ENCODE measurements at places on chromosomes 5 and 9.

DNA sequence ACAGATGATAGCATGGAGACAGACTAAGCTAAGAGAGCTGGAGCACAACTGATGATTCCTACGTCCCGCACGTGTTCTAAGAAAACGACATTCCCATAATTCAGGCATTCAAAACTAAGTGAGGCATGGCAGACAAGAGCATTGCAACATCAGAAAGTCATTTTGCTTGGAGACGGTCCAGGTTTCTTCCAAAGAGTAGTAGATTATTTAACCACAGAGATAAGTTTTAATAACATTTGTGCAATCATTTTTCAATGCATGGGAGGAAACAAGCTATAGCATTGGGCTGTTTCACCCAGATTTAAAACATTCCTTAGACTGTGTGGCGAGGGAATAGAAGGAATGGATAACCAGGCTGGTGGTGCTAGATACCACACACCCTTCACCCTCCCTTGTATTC, 117.2 kb downstream of the APBA1 start:
- no peak for DNase-seq

- peak; percentile 18 for DNase-seq
Measured at GRCh38 chr9:5922192-5922591, 31.5 kb downstream of the MLANA start.

GRCh38 chr5:36778336-36778735, 98.2 kb upstream of the NIPBL start:
- DNase-seq: no peak

GRCh38 chr5:169289520-169289919, 11.4 kb downstream of the SLIT3 start:
- no peak for DNase-seq

DNA sequence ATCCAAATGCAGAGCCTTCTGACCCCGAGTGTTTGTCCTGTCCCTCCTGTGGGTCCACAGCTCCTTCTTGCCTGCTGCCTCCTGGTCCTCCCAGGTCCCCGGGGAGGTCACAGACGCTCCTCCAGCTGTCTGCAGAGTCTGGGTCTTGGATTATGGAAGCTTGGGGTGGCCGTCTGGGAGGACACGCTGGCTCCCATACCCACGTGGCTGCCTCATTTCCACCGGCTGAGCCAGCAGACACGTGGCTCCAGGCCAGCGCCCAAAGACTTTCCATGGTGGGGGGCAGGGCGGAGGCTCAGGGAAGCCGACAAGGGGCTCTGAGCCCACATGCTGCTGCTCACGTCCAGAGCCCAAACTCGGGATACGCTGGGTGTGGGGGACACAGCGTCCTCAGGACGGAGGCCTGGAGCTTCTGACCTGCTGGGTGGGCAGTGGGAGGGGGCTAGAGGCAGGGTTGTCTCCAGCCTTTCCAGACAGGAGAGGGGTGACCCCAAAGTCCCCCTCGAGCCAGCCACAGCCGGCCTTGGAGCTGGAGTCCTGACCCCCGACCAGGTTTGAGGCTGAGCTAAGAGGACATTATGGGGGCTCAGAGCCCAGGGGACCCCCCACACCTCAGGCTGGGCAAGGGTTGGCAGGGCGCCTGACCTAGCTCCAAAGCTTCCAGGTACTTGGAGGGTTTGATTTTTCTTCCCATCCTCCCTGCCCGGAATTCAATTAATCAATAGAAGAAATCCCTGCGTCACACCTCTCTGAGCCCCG, 24.2 kb upstream of the RNU6ATAC start:
- no peak for DNase-seq

DNA sequence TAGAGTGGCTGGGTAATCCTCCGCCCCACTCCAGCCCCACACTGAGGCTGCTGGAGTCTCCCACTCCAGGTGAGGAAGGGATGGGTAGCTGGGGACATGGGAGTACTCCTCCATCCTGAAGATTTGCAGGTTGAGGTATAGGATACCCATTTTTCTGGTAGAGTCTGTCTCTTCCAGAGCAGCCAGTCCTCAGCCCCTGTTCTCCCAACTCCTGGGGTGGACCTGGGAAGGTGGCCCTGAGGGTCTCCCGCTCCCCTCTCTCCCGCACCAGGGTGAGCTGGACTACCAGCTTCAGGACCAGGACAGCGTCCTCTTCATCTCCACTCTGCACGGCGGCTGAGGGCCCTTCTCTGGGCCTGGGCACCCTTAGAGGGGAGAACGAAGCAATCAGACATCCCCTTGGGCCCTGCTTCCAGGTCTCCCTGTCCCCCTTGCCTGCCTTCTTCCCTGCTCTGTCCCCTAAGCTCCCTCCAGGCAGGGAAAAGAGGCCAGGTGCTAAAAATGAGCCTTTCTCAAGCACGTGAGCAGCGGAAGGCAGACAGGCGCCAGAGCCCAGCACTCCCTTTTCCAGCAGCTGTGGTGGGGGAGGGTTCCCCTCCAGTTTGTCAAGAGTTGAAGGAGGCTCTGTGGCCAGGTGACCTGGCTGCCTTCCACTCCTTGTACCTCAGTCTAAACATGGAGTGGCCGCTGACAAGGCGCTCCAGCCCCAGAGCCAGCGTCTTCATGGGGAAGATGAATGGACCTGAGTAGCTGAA, 18.4 kb downstream of the URM1 start:
- DNase-seq: no peak

DNA sequence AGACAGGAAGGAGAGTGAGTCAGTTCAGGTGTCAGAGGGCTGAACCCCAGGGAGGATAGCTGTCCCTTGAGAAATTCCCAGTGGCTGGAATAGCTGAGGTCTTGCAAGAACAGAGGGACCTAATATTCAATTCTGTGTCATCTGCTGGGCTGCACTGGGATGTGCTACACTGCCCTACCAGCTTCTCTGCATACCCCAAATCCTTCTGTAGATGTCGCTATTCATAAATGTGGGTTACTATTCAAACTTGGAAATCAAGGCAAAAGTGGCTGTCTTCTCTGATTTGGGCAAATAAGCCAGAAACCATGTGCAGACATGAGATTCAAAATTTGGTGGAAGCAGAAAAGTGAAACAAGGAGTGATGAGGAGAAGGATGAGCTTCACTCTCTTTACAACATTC, 16.3 kb downstream of the TNFSF8 start:
- DNase-seq: no peak

- DNase-seq: no peak
Measured at GRCh38 chr5:59955241-59955640, 61.7 kb upstream of the PDE4D start.

DNA sequence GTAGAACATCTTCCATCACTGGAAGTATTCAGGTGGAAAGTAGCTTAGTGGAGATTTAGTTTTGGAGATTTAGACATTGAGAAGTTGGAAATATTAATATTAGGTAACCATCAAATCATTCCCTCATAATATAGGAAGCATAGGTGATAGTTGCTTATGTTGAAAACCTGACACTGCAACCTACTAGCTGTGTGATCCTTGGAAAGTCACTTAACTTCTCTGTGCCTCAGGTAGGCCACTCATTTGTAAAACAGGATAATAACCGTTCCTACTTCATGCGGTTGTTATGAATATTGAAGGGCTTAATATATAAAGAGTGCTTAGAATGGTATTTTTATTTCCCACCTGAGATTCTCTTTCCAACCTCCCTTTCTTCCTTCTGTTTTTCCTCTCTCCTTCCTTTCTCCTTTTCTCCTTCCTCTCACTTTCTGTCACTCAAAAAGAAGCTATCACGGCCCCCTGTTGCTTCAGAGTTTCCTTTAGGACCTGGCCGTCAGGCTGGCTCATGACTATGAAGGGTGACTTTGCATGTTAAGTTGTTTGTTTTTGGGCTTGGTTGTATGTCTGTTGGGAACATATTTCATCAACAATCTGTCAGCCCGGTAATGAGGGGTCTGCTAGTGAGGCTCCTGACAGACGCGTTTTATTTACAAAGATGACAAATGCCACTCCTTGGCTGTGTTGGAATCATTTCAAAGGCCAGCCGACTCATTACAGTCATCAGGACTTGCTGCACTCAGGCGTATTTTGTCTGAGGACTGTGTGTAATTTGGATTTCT, 31.0 kb downstream of the DOCK2 start:
- DNase-seq: no peak

DNA sequence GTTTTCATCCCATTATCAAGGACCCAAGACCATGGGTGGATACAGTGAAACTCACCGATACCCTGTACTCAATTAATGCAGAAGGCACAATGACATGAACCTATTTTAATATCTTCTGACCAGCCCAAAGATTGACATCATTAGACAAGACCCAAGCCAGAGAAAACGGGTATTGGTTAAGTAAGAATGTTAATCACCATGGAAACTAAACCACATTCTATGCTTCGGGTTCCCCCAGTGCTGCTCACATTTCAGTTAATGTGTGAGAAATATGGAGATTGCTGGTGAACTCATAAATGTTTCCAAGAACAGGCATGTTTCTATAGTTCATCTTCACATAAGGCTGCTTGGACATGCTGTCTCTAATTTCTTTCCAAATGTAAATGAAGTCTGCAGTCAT, 77.0 kb downstream of the IRX2 start:
- DNase-seq: no peak

GRCh38 chr5:127492854-127493738, 24.3 kb upstream of the PRRC1 start:
- DNase-seq: peak; percentile 9

- DNase-seq: no peak
Measured at GRCh38 chr5:31993165-31993961, 180.8 kb downstream of the GOLPH3 start.

- no peak for DNase-seq
Measured at GRCh38 chr5:59366784-59367183, 526.7 kb downstream of the PDE4D start.

GRCh38 chr5:4159681-4160080, 564.0 kb downstream of the IRX1 start:
- no peak for DNase-seq

- peak; percentile 33 for DNase-seq
Measured at GRCh38 chr5:138789771-138790242, 36.6 kb downstream of the CTNNA1 start.

GRCh38 chr5:93845376-93845775, 104.0 kb upstream of the POU5F2 start:
- no peak for DNase-seq

- no peak for DNase-seq
Measured at GRCh38 chr5:158013939-158014338, 155.0 kb upstream of the CLINT1 start.

- peak; percentile 30 for DNase-seq
Measured at GRCh38 chr9:36023260-36024048, 13.3 kb upstream of the RECK start.

- DNase-seq: no peak
Measured at GRCh38 chr9:89714321-89714720, 109.5 kb downstream of the GADD45G start.

DNA sequence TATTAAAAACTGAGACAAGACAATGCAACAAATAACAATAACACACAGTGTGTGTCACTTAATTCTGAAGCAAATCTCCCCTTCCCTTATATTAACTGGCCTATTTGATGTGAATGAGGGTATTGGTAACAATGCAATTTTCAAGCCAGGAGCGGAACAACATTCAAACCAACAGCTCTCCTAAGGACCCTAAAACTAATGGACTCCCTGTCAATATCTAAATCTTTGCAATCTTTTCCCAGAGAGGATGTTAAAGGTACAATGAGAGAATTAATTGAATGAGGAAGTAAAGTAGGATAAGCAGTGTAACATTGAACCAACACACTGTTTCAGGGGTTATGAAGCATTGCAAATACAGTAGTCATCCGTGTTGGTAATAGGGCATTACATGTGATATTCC, 311.7 kb downstream of the HTR1A start:
- DNase-seq: no peak
